AG09319 (cell line): ENCODE measurements at places on chromosomes 5 and 9.
A peak's percentile ranks its signal among the peaks of the same experiment; 100 is the strongest.

GRCh38 chr5:123455640-123456039, 32.4 kb upstream of the CEP120 start:
- no peak for DNase-seq

DNA sequence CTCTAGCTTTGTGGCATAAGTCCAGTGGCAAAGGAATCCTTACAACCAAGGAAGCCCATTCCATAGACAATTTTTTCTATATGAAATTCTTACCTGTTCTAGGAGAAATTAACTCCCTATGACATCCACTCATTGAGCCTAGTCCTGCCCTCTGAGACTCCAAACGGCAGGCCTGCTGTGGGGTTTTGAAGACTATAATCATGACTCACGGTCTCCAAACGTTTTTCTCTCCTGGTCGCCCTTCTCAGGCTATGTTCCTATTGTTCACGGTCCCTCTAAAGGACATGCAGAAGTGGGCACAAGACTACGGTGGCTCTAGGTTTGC, 611 bp downstream of the EXOSC3 start:
- DNase-seq, result no peak

DNA sequence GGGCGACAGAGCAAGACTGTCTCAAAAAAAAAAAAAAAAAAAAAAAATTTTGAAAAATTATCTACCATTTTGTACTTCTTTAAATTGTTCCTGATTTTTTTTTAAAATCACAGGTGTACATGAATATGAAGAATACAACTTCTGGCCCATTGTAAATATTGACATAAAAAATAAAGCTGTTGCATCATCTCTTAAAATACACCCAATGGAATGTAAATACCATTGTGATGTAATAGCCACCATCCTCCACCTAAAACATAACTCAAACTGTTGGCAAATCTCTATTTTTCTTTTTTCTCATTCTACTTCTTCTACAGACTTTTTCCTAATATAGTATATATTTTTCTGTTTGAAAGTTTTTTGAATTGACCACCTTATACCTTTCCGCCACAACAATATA, 61.0 kb upstream of the TEX48 start:
- DNase-seq, result no peak

DNA sequence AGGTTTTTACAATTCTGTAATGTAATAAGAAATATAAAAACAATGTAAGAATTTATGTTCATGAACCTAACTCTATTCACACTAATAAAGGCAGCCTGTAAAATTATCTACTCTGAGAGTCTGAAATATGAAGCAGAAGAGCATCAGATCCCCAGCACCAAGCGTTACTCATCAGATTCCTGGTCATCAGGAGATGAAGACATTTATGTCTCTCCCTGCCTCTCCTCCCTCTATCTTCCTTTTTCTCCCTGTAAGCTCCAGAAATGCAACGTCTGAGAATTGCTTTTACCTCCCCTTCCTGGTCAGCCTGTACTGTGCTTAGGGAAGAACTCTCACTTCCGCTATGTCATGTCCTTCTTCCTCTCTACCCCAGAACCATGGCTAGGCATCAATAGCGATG, 114.4 kb upstream of the SLIT3 start:
- no peak for DNase-seq

DNA sequence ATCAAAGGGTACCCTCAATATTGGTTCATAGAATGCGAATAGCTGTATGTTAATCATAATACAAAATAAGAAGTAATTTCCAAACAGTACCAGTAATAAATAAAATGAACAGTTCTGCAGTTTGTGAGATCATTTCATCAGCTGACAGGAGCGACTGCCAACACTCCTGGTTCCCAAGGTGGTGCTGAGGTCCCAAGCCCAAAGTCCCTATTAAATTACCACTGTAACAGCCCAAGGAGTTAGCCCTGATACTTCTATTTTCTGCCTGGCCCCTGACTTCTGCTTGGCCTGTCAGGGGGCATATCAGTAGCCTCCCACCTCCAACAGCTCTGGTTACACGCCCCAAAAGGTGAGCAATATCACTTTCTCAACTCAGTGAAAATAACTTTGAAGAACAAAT, 47.1 kb downstream of the ANKH start:
- no peak for DNase-seq

DNA sequence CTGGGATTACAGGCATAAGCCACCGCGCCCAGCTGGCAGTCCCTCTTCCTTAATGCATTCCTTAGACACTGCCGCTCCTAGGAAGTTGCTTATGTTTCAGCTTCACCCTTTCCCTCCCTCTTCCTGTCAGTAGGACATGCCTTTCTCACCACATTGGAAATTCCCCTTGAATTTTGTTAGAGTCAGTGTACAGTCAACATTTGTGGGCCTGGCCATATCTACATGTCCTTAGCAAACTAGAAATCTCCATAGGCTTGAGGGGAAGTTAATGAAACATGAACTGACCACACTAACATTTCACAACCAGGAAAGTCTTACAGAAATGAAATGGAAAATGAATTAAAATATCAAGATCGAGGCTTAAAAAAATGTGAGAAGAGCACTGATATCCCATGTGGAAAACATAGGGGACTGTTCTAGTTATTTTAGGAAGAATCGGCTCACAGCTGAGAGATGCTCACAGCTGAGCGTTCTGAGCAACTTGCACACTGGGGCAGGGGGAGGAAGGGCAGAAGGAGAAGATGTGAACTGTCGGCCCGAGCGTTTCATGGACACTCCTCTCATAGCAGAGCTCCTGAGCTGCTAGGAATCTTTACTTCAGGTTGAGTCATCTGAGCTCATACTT, 21.1 kb upstream of the LVRN start:
- DNase-seq, result peak; percentile 92

GRCh38 chr9:1170918-1171317, 120.8 kb downstream of the DMRT2 start:
- DNase-seq, result no peak

GRCh38 chr5:73137563-73138530, 17.5 kb downstream of the TMEM171 start:
- DNase-seq, result no peak

- no peak for DNase-seq
Observed at GRCh38 chr5:163614787-163615186, 109.4 kb downstream of the MAT2B start.

GRCh38 chr9:130914417-130915095, 17.9 kb upstream of the QRFP start:
- DNase-seq, result no peak

GRCh38 chr5:10793785-10794184, 32.8 kb upstream of the DAP start:
- DNase-seq, result no peak

DNA sequence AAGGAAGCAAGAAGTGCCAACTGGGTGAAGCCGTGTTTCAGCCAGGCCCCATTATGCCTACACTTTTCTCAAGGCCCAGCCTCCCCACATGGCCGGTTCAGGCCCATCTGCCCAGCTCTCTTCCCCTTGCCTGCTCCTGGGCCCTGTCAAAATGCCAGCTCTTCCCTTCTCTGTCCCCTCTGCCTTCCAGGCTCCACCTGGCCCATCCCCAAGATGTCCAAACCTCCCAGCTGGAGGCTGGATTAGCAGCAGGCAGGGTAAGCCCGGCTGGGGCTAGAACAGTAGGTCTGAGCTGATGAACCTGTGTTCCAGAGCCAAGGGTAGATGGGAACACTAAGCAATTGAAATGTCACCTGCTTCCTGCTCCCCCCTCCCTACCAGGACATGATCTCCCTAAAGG, 64.1 kb upstream of the HSPA9 start:
- DNase-seq, result no peak

- no peak for DNase-seq
Observed at GRCh38 chr5:158724521-158725188, 375.1 kb downstream of the EBF1 start.
